Gastrocnemius medialis (tissue), 4 donors: ENCODE measurements at places on chromosomes 2 and 18. TPM values are rescaled to one million over a fixed set of nuclear protein-coding genes. Genes with fewer than 3 reads are reported as not detected.

MERTK gene
- total RNA-seq = 3.8 TPM

GRCh38 chr2:40405465-40405864 is 46.4 kb downstream of the SLC8A1 start:
- H3K4me1 ChIP-seq = no peaks in the 10 kb centered on the region
- H3K27me3 ChIP-seq = no peaks in the 10 kb centered on the region
- no peak overlapping the region for H3K27ac ChIP-seq
- H3K36me3 ChIP-seq = no peaks in the 10 kb centered on the region
- DNase-seq = no peak

GRCh38 chr2:170535552-170535951 is 179.6 kb upstream of the SP5 start:
- DNase-seq = no peak

DNA sequence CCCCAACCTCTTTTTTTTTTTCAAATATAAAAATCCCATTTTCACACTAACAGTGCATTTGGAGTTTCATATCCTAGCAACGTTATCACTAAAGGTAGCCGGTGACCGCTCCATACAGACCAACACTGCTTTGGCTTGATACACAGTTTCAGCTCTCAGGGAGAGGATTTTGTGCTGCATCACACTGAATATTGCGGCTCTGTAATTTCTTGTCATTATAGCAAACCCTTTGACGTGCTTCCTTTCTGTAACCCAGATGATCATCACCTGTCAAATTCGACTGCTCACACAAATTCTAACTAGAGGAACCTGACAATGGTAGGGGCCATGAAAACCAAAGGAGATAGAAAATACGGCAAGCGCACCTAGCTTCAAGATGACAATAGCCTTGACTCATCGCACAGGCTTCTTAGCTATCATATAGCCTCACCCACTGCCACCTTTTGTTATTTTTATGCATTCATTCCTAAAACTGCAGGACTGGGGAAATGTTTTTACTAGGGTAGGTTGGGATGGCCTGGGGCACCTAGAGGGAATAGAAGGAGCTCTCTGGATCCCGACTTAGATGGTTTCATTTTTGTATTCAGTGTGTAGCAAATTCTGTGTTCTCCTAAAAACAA is 582.9 kb upstream of the PIK3C3 start:
- no peaks in the 10 kb centered on the region for H3K4me1 ChIP-seq
- H3K36me3 ChIP-seq = no peaks in the 10 kb centered on the region
- H3K4me3 ChIP-seq = no peak overlapping the region
- no peak overlapping the region for H3K27ac ChIP-seq
- no peaks in the 10 kb centered on the region for H3K27me3 ChIP-seq

- no peaks in the 10 kb centered on the region for H3K27me3 ChIP-seq
- no peak for DNase-seq
- no peaks in the 10 kb centered on the region for H3K36me3 ChIP-seq
- no peak overlapping the region for H3K4me3 ChIP-seq
- H3K4me1 ChIP-seq = peaks cover 15% of the 10 kb centered on the region
Measured at GRCh38 chr2:187982668-187983067, 309.0 kb upstream of the GULP1 start.

CCDC178 gene
- not detected for total RNA-seq

DNA sequence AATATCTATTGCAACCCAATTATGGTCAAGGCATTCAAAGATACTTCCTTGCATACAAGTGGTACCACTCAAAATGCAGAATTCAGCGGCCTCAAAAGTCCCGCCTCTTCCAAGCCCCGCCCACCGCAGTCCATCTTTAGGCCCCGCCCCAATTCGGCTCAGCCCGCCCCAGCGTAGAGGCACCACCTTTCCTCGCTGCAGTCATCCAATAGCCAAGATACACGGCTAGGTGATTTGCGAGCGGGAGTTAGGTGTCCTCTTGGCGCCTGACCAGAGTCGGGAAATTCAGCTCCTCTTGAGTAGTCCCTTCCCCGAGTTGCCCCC is 431 bp upstream of the SEC11C start:
- H3K27ac ChIP-seq = peak overlapping the region; percentile 93
- no peaks in the 10 kb centered on the region for H3K27me3 ChIP-seq
- peaks cover 6% of the 10 kb centered on the region for H3K4me1 ChIP-seq
- DNase-seq = peak; percentile 88
- peak overlapping the region; percentile 81 for H3K4me3 ChIP-seq
- H3K36me3 ChIP-seq = no peaks in the 10 kb centered on the region

CAB39 gene
- total RNA-seq = 141 TPM

DCC gene
- not detected for total RNA-seq

DNA sequence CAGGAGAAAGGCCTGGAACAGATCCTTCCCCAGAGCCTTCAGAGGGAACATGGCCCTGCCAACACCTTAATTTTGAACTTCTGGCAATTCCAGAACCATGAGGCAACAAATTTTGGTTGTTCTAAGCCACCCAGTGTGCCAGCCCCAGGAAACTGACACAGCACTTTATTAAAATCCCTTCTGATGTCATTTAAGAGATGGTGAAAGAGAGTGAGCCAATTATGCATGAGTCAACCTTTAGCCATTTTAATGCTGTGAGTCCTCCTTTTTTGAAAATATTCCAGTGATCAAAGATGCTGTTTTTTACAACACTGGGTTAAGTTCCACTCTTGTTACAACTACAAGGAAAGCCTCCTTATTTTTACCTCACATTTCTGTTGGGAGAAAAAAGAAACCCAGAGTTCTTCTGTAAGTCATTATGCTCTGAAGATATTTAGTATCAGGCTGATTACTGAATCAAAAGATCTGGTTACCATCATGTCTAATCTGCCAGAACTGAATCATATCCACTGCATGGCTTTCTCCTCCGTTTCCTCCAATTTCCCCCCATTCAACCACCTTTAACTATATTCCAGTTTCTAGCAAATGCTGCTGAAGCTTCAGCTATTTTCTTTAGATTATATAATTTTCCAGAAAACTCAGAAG is 235.4 kb downstream of the TXNL1 start:
- no peaks in the 10 kb centered on the region for H3K4me1 ChIP-seq
- no peak overlapping the region for H3K4me3 ChIP-seq
- no peaks in the 10 kb centered on the region for H3K27me3 ChIP-seq
- DNase-seq = no peak
- no peaks in the 10 kb centered on the region for H3K36me3 ChIP-seq

- H3K27me3 ChIP-seq = no peaks in the 10 kb centered on the region
- no peak overlapping the region for H3K27ac ChIP-seq
- DNase-seq = no peak
- H3K4me1 ChIP-seq = peaks cover 62% of the 10 kb centered on the region
- no peak overlapping the region for H3K4me3 ChIP-seq
Measured at GRCh38 chr2:54503192-54503591, 47.1 kb downstream of the SPTBN1 start.

DNA sequence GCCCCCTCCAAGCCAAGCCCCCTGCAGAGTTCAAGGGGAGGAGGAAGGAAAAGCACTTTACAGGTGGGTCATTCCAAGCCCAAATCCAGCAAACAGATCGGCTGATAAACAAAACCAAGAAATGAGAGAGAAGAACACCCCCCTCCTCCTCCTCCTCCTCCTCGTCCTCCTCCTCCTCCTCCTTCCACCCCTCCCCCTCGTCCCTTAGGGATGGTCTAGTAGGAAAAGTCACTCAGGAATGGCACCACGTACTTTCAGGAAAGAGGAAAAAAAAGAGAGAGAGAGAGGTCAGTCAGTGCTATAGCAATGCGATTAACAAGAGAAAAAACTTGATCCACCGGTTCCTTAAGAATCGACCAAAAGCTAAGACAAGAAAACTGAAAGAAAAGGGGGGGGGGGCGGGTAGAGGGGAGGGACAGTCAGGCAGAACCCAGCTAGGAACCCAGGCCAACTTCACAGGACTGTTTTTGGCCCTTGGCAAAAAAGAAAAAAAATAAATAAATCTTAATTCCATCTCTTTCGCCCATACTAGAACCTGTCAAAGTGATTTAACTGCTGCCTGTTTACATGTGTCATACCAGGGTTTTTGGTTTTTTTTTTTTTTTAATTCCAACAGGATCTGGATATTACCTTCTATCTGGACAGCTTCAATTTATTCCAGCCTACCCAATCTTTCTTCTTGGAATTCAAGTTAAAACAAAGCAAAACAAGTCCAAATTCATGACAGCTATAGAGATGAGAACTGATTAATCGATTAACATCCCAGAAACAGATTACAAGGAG is 906 bp downstream of the IKZF2 start:
- peak overlapping the region; percentile 91 for H3K4me3 ChIP-seq
- peaks cover 43% of the 10 kb centered on the region for H3K4me1 ChIP-seq
- H3K27me3 ChIP-seq = no peaks in the 10 kb centered on the region
- no peaks in the 10 kb centered on the region for H3K36me3 ChIP-seq
- H3K27ac ChIP-seq = peak overlapping the region; percentile 91
- peak; percentile 9 for DNase-seq

PDCD1 gene
- total RNA-seq = not detected

DNA sequence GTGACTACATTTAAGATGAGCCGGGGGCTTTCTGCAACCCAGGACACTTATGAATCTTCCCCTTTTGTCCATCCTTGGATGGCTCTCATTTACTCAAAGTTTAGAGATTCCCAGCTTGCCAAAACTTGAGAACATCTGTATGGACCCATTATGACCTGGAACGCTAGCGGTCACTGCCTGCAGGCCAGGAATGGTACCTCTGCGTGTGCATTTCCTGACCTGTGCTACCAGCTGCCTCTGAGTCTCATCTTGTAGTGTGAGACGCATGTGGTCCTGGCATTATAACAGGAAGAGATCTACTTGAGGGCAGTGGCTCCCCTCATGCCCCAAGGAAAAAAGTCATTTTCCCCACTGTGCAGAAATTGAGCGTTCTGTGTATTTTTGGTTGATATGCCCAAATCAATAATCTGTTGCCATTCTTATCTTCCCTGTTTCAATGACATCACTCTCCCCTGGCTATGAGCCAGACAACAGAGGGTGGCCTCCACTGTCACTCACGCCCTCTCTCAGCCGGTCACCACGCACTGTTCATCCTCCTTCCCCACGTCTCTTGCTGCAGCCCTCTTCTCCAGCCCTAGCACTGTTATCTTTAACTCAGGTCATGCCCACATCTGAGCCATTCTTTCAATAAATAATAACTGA is 28.5 kb upstream of the NPAS2 start:
- H3K4me3 ChIP-seq = no peak overlapping the region
- no peak overlapping the region for H3K27ac ChIP-seq
- DNase-seq = no peak
- peaks cover 5% of the 10 kb centered on the region for H3K4me1 ChIP-seq
- H3K27me3 ChIP-seq = no peaks in the 10 kb centered on the region

DNA sequence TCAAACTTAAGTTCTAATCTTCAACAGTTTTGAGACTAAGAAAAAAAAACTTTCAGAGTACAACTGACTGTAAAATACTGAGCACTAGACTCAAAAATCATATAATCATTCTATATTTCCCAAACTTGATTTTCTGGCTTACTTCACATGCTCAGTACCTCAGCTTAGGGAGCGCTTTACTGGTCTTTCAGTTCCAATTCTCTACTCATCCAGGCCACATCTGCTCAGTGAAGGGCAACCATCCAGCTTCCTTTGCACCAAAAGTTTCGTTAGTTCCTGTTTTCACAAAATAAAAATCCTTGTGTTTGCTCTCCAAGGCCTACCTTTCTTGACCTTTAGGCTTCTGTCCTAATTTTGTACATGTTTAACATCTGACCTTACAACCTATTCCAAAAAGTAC is 287.6 kb upstream of the LRRTM1 start:
- H3K36me3 ChIP-seq = no peaks in the 10 kb centered on the region
- H3K4me1 ChIP-seq = no peaks in the 10 kb centered on the region
- no peak overlapping the region for H3K27ac ChIP-seq
- H3K4me3 ChIP-seq = no peak overlapping the region
- no peaks in the 10 kb centered on the region for H3K27me3 ChIP-seq
- no peak for DNase-seq

- no peaks in the 10 kb centered on the region for H3K36me3 ChIP-seq
- no peaks in the 10 kb centered on the region for H3K4me1 ChIP-seq
- no peak for DNase-seq
- peaks cover 4% of the 10 kb centered on the region for H3K27me3 ChIP-seq
Measured at GRCh38 chr2:131022731-131023130, 70.5 kb downstream of the FAM168B start.

FOXD4L1 gene
- total RNA-seq = 0.13 TPM

DNA sequence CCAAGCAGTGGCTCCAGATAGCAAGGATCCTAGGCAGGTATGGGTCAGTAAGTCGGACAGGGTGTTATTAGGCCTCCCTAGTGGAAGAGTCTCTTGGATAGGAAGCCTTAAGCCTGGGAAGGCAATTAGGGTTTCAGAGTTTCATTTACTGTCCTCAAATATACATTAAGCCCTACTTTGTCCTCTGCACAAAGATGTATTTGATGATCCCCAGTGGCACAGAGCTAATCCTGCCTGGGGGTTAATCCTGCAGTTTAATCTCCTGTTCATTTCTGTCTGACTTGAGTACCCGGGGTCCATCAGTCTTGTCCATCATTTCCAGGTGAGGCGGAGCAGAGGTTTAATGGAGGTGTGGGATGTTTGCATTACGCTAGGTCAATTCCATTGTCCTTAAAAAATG is 62.0 kb downstream of the MTCL1 start:
- no peak for DNase-seq
- H3K27ac ChIP-seq = no peak overlapping the region
- H3K4me1 ChIP-seq = no peaks in the 10 kb centered on the region
- no peak overlapping the region for H3K4me3 ChIP-seq

CCDC138 gene
- 2.8 TPM for total RNA-seq

HTR2B gene
- not detected for total RNA-seq

CRYGD gene
- not detected for total RNA-seq

ZNF892 gene
- 1.5 TPM for total RNA-seq

GRCh38 chr2:127174136-127174535 is 46.0 kb downstream of the CYP27C1 start:
- H3K36me3 ChIP-seq = no peaks in the 10 kb centered on the region
- no peak overlapping the region for H3K4me3 ChIP-seq
- H3K27ac ChIP-seq = no peak overlapping the region
- H3K4me1 ChIP-seq = peaks cover 31% of the 10 kb centered on the region
- peak; percentile 69 for DNase-seq

CGREF1 gene
- total RNA-seq = 1.7 TPM

DNA sequence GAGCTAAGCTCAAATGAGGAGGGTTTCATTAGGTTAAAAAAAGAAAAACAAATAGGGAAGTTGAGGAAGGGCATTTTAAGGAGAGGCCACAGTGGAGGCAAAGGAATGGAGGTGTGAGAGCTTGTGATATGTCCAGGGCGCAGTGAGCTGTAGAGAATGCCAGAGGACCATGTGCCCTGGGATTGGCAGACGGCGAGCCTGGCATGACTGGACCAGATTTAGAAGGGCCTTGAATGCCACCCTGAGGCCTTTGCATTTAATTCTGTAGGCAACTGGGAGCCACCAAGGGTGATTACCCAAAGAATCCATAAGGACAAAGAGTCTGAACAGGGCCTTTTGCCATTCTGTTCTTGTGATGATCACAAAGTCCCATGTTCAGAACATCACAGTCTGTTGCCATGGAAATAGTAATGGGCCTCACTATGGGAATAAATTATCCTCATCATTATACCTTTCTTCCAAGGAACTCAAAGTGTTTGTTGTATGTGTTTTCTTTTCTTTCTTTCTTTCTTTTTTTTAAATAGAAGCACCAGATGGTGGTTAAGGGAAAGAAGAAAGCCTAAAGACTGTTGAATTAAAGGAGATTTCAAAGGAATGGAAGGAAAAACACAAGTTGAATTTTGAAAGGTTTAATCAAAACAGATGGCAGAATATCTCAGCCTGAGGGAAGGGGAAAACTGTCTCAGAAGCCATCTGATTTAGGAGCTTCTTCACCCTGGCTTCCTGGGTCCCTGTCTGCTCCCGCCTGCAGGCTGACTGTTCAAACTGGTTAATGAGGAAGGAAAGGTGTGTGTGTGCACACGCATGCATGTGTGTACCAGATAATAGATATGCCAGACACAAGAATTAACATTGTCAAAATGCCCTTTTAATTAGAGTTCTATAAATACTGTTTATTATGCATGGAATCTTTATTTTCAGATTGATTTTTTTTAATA is 31.6 kb upstream of the NCOA1 start:
- H3K27me3 ChIP-seq = no peaks in the 10 kb centered on the region
- H3K4me1 ChIP-seq = peaks cover 25% of the 10 kb centered on the region
- H3K4me3 ChIP-seq = no peak overlapping the region
- H3K36me3 ChIP-seq = no peaks in the 10 kb centered on the region
- DNase-seq = peak; percentile 54
